ENCODE measurements at places on chromosomes 4 and X.

DNA sequence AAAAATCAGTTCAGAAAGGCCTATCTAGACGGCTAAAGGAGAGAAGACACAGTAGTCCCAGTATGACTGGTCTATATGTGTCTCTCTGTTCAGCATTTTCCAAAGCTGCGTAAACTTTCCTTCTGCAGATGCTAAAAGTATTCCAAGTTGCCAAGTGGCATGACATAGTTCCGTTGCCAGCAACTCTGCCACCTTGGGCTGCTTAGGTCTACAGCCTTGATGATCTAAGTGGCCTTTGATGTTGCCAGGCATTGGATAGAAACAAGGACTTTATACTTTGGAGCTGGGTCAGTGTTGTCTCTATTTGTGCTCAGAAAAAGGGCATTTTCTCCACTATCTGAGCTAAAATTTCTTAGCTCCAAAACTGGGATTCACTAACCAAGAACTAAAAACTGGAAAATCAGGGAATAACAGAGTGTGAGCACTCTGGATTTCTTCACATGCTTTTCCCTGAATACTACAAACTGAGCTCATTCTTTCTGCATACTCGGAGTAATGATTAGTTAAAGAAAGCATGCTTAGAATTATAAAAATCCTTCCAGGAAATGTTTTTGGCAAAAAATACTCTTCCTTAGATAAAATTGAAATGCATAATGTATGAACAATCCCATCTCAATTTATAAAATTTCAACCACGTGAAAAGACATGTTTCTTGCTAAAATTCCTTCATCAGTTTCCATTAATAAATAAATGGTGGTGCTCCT, 191.4 kb downstream of the ADAMTS3 start:
- DNase-seq = no peak

GRCh38 chr4:143178923-143179322, 5.8 kb upstream of the USP38 start:
- no peak for DNase-seq

DNA sequence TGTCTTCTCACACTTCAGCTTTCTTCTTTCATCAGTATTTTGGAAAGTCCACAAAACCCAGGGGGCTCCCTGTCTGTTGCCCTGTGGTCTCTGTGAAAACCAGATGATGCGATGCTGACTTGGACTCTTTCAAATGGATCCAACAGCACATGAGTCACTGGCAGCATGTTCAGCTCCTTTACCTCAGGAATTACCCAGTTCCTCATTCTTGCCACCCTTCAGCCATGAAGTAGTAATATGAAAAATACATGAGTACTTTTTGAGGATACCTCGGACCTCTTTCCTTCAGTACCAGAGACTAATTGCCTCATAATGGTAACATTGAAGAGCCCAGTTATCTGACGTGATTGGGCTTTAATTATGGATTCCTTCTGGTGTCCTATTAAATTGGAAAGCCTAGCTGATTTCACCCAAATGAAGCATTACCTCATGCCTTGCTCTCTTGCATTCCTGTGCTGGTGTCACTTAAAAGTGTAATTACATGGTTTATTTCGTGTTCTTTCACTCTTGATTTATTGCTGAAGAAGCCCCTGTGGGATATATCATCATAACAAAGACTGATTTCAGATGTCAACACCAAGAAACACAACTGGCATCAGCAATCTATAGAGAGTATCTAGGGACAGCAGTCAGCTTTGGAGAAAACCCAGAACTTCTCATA, 63.4 kb downstream of the NFKB1 start:
- DNase-seq = no peak

GRCh38 chr4:3493720-3494461, 30.8 kb downstream of the DOK7 start:
- no peak for DNase-seq

DNA sequence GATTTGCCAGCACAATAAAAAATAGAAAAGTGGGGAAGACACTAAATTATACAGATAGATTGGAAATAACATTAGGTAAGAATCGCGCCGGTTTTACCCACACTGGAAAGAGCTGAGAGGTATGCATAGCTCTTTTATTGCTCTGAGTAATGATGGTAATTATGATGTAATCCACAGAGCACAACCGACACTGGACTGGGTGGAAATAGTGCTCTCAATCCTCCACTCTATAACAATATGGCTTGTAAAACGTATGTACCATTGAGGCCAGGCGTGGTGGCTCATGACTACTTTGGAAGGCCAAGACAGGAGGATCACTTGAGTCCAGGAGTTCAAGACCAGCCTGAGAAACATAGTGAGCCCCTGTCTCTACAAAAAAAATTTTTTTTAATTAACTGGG, 104.3 kb upstream of the RAPGEF2 start:
- no peak for DNase-seq

DNA sequence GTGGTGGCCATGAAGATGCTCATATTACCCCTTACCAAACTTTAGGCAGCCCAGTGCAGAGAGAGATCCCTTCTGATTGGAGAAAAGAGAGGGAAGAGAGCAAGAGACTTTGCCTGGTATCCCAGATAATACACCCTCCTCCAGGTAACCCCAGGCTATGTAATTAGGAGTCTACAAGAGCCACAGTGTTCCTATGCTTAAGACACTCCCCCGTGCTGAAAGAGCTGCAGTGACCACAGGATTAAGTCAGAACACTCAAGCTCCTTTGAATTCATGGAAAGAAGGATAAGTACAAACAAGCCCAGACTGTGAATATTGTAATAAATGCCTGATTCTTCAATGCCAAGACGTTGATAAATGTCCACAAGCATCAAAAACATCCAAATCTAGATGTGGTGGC, 41.4 kb downstream of the PABPC4L start:
- DNase-seq = no peak

GRCh38 chrX:106401965-106402559, 209.7 kb upstream of the RADX start:
- DNase-seq = no peak

- no peak for DNase-seq
Measured at GRCh38 chr4:82138374-82138773, 235.4 kb downstream of the HNRNPD start.

GRCh38 chr4:19592391-19592790, 659.3 kb upstream of the SLIT2 start:
- DNase-seq = no peak

- no peak for DNase-seq
Measured at GRCh38 chr4:142648378-142648777, 197.7 kb downstream of the INPP4B start.

GRCh38 chrX:142503967-142504643, 299.0 kb upstream of the MAGEC2 start:
- no peak for DNase-seq

GRCh38 chr4:112377171-112377570, 80.0 kb downstream of the ALPK1 start:
- no peak for DNase-seq

DNA sequence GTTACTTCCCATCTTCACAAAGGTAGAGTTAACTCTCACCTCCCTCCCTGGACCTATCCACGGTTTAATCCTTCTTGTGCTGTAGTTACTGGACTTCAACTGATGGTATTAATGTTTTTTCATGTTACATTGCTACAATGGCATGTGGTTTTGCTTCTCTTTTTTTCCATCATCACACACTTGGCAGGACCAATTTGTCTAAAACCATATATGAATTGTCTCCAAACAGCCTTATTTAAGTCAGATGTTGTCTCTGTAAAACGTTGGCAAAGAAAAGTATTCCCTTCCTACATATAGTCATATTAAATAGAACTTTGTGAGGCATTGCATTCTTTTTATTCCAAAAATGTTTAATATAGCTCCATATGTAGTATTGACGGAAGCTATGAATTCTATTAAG, 15.5 kb downstream of the PRRG1 start:
- DNase-seq = no peak

DNA sequence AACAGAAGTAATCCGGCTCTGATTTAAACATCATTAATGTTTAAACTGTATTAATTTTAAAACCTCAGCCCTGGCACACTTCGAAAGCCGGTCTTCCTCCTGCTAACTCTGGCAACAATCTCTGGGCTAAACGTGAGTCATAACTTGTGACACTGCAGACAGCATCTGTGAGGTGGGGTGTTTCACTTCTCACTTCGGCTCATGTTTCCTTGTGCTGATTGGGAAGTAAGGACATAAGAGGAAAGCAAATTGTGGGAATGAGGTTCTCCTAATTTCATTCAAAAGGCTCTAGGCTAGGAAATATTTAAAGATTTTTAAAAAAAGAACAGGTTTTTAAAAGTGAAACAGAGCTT, 139.9 kb upstream of the USP9X start:
- no peak for DNase-seq

- peak; percentile 20 for DNase-seq
Measured at GRCh38 chrX:129606918-129607317, 47.8 kb downstream of the APLN start.

- no peak for DNase-seq
Measured at GRCh38 chr4:183828125-183828524, 77.0 kb upstream of the STOX2 start.

GRCh38 chr4:98659741-98660462, 1.5 kb upstream of the TSPAN5 start:
- DNase-seq = no peak

DNA sequence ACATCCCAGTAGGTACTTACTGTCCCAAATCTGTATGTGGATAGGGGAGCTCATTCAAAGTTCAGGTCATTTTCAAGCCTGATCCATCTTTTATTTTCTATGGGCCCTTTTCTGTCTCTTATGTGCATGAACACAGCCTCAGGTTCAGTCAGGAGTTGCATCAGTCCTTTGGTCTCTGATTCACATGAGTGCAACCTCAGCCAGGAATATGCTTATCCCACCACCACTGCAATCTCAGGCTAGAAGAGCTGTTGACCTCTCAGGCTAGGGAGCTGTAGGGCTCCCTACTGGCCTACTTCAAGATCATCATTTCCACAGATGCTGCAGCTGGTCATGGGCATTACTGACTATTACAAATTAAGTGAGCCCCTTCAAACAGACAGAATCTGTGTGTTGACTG, 27.2 kb downstream of the AASDH start:
- no peak for DNase-seq

DNA sequence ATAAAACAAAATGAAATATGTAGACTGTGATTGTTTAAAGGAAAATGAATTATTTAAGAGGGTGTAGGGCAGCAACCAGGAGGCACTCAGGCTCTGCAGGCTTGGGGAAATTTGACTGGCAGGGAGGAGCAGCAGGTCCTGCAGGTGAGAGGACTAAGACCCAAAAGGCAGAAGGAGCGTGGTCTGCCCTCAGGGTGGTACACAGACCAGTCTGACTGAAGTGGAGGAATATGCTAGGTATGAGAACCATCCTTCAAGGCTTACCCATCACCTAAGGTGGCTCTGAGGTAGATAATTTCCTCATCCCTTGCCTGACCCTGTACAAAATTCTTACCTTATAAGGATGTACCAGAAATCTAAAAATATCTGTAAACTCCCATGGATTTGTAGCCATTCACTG, 261.3 kb upstream of the RASGEF1B start:
- no peak for DNase-seq

GRCh38 chrX:54826598-54826997, 19.1 kb downstream of the MAGED2 start:
- DNase-seq = no peak

DNA sequence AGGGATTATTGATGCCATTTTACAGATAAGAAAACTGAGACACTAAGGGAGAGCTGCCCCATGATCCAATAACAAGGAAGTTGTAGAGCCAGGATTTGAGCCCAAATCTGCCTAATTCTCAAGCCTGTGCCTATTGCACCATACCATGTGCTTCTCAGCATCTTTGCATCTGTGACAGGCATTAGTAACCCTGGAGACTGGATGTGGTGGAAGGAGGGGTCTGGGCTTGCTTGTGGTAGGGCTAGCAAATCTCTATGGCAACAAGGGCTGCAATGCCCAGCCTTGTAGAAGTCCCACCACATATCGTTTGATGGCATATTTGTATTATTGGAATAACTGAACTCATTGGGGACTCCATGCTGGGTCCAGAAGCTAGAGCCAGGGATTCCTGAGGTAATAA, 58.1 kb downstream of the RTL5 start:
- DNase-seq = no peak

DNA sequence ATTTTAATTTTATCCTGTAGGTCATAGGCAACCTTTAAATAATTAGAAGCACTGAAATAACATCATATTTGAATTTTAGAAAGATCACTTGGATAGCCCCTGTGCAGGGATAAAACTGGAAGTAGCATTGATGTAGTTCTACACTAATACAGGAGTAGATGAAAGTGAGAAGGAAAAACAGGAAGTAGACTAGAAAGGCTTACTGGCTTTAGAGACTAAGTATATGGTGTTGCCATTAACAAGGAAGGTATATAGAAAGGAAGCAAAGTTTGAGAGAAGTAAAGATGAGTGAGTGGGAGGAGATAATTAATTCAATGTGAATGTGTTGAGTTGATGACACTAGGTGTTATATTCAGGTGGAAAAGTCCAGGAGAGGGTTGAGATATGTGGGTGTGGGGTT, 73.1 kb upstream of the EPGN start:
- no peak for DNase-seq

DNA sequence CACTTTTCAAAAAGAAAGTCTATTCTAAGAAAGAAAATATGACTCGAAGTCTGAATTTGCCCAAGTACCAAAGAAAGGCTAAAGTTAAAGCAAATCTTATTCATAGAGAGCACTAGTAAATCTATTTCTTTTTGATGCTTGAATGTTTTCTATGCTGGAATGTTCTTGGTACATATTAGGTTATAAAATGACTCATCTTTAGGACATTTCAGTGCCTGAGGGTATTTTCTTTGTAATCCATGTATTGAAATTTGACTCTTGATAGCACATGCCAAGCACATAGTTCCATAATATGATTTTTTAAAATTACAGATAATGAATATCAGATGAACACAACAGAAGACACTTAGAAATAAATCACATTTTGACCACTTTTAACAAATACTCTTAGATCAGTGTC, 232.8 kb downstream of the TRIML1 start:
- DNase-seq = no peak

DNA sequence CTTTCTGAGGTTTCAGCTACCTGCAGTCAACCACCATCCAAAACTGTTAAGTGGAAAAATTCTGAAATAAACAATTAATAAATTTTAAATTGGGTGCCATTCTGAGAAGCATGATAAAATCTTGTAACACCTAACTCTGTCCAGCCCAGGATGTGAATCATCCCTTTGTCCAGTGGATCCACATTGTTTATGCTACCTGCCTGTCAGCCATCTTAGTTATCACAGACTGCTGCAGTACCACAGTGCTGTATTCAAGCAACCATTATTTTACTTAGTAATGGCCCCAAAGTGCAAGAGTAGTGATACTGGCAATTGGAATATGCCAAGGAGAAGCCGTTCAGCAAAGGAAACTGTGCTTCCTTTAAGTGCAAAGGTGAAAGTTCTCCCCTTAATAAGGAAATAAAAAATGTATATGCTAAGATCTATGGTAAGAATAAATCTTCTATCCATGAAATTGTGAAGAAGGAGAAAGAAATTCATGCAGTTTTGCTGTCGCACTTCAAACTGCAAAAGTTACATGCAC, 20.6 kb downstream of the CAMK2D start:
- no peak for DNase-seq

Measured in stimulated activated CD8-positive, alpha-beta memory T cell treated with anti-CD3 and anti-CD28 coated beads, Interleukin-7, amount 100 ng/mL, for 1 hour (primary cell).